ENCODE measurements at places on chromosomes 5 and 9. TPM values are rescaled to one million over a fixed set of nuclear protein-coding genes. Genes with fewer than 3 reads are reported as not detected.

DNA sequence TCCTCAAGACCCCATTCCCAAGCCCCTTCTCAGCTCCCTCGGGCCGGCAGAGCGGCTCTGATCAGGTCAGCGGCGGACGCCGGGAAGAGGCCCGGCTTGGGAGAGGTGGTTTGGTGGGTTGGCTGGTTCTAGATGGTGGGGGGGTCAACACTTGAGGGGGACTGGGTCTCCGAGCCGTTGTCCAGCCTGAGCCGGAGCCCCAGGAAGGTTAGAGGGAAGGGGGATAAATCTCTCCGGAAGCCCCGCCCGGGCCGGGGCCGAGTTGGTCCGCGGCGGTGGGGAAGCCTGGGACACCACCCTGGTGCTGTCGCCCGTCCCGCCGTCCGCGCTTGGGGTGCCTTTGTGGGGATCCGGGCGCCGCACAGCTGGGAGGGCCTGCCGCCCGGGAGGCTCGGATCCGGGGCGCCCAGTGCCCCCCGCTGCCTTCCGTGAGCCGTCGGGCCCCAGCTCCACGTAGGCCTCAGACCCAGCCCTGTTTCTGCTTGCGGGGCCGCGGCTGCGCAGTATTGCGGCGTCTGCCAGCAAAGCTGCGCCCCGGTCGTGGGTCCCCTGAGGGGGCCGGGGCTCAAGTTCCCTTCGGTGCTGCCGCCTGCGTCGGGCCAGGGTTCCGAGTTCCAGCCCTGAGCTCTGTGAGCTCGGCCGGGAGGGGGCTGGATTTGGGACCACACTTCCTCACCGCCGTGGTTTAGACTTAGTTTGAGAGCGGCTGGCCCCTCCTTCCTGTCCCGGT is 542 bp upstream of the TRIM52 start:
- peak; percentile 65 for DNase-seq
- no peaks in the 10 kb centered on the region for H3K27me3 ChIP-seq
- H3K36me3 ChIP-seq, result peaks cover 18% of the 10 kb centered on the region
- H3K4me1 ChIP-seq, result peaks cover 28% of the 10 kb centered on the region
- peak overlapping the region; percentile 92 for H3K4me3 ChIP-seq

GRCh38 chr5:113574417-113574816 is 60.9 kb downstream of the YTHDC2 start:
- H3K4me3 ChIP-seq, result no peak overlapping the region
- DNase-seq, result no peak
- peaks cover 55% of the 10 kb centered on the region for H3K36me3 ChIP-seq
- no peak overlapping the region for H3K27ac ChIP-seq

GRCh38 chr5:110909950-110910349 is 161.6 kb upstream of the TSLP start:
- DNase-seq, result no peak
- peaks cover 6% of the 10 kb centered on the region for H3K27me3 ChIP-seq
- H3K27ac ChIP-seq, result no peak overlapping the region
- no peak overlapping the region for H3K4me3 ChIP-seq

- peak overlapping the region; percentile 62 for H3K4me3 ChIP-seq
- H3K36me3 ChIP-seq, result no peaks in the 10 kb centered on the region
- no peak overlapping the region for H3K27ac ChIP-seq
- peak; percentile 16 for DNase-seq
Observed at GRCh38 chr9:84140535-84141101, 160.0 kb downstream of the RMI1 start.

GRCh38 chr5:167576897-167577296 is 714.5 kb upstream of the WWC1 start:
- H3K27ac ChIP-seq, result no peak overlapping the region
- no peak for DNase-seq
- no peaks in the 10 kb centered on the region for H3K36me3 ChIP-seq
- H3K4me3 ChIP-seq, result no peak overlapping the region
- H3K27me3 ChIP-seq, result peaks cover 34% of the 10 kb centered on the region
- peaks cover 11% of the 10 kb centered on the region for H3K4me1 ChIP-seq

- no peaks in the 10 kb centered on the region for H3K4me1 ChIP-seq
- no peak for DNase-seq
- no peak overlapping the region for H3K4me3 ChIP-seq
- H3K27me3 ChIP-seq, result no peaks in the 10 kb centered on the region
Observed at GRCh38 chr5:52202256-52202655, 585.5 kb upstream of the ITGA1 start.

DNA sequence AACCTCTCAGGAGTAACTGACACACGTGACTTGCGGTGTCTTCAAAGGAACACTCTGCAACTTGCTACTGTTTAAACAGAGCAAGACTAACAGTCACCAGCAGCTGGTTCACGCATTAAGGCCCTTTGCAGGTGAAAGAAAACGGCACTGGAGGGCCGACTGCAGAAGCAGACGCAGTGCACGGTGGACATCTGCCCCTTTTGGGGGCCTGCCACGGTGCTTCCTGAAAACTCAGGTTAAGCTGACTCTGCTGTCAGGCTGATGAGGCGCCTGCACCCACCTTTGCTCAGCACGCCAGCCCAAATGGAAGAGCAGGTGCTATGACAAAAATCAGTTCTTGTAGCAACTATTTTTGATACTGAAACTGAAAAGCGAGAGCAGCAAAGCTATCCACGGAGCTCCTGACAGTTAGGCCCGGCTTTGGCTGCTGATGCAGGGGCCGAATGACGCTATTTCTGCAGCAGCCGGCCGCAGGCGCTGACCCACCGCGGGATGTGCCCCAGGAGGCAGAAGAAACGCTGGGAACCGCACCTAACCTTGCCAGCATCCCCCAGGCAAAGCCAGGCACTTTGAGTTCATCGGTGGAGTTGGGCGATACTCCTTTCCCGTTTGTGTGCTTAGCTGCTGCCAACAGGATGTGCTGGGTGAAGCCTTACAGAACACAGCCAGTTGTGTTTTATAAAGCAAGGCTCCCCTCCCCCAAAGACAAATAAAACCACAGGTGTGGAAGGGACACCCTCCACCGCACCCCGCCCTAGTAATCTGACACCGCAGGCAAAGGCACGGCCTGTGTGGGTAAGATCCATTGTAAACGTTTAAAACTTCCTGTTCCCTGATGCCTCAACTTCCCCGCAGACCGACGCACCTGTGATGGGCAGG is 21.1 kb upstream of the TERT start:
- peak overlapping the region; percentile 58 for H3K4me3 ChIP-seq
- H3K4me1 ChIP-seq, result peaks cover 60% of the 10 kb centered on the region
- peak; percentile 81 for DNase-seq
- H3K27ac ChIP-seq, result peak overlapping the region; percentile 92
- H3K27me3 ChIP-seq, result no peaks in the 10 kb centered on the region
- H3K36me3 ChIP-seq, result peaks cover 12% of the 10 kb centered on the region

- no peak for DNase-seq
- H3K27me3 ChIP-seq, result no peaks in the 10 kb centered on the region
- H3K4me1 ChIP-seq, result no peaks in the 10 kb centered on the region
- no peaks in the 10 kb centered on the region for H3K36me3 ChIP-seq
- no peak overlapping the region for H3K4me3 ChIP-seq
Observed at GRCh38 chr5:163880302-163880701, 374.9 kb downstream of the MAT2B start.

- no peak overlapping the region for H3K4me3 ChIP-seq
- H3K4me1 ChIP-seq, result peaks cover 5% of the 10 kb centered on the region
- no peaks in the 10 kb centered on the region for H3K27me3 ChIP-seq
- H3K36me3 ChIP-seq, result no peaks in the 10 kb centered on the region
- peak; percentile 78 for DNase-seq
- no peak overlapping the region for H3K27ac ChIP-seq
Observed at GRCh38 chr5:151523335-151523734, 67.8 kb downstream of the FAT2 start.

- H3K27ac ChIP-seq, result peak overlapping the region; percentile 98
- DNase-seq, result peak; percentile 40
- peak overlapping the region; percentile 85 for H3K4me3 ChIP-seq
- H3K4me1 ChIP-seq, result peaks cover 43% of the 10 kb centered on the region
- peaks cover 23% of the 10 kb centered on the region for H3K36me3 ChIP-seq
- no peaks in the 10 kb centered on the region for H3K27me3 ChIP-seq
Observed at GRCh38 chr5:163509291-163509951, 4.0 kb downstream of the MAT2B start.

- no peaks in the 10 kb centered on the region for H3K27me3 ChIP-seq
- H3K4me3 ChIP-seq, result no peak overlapping the region
- peak overlapping the region; percentile 36 for H3K27ac ChIP-seq
- DNase-seq, result no peak
Observed at GRCh38 chr5:154786414-154786813, 31.2 kb downstream of the LARP1 start.

GRCh38 chr9:125509476-125509875 is 197.5 kb downstream of the MAPKAP1 start:
- H3K27me3 ChIP-seq, result no peaks in the 10 kb centered on the region
- H3K4me3 ChIP-seq, result no peak overlapping the region
- no peak overlapping the region for H3K27ac ChIP-seq
- H3K4me1 ChIP-seq, result peaks cover 14% of the 10 kb centered on the region
- no peak for DNase-seq
- peaks cover 8% of the 10 kb centered on the region for H3K36me3 ChIP-seq

- peak overlapping the region; percentile 96 for H3K27ac ChIP-seq
- H3K4me1 ChIP-seq, result peaks cover 91% of the 10 kb centered on the region
- no peaks in the 10 kb centered on the region for H3K27me3 ChIP-seq
- H3K36me3 ChIP-seq, result peaks cover 12% of the 10 kb centered on the region
Observed at GRCh38 chr5:119332208-119332607, 23.6 kb upstream of the TNFAIP8 start.

GRCh38 chr9:117821954-117822353 is 117.8 kb downstream of the TLR4 start:
- DNase-seq, result no peak
- peaks cover 30% of the 10 kb centered on the region for H3K4me1 ChIP-seq
- H3K4me3 ChIP-seq, result no peak overlapping the region
- H3K36me3 ChIP-seq, result no peaks in the 10 kb centered on the region

GRCh38 chr9:1916655-1917054 is 98.5 kb upstream of the SMARCA2 start:
- no peak overlapping the region for H3K4me3 ChIP-seq
- no peaks in the 10 kb centered on the region for H3K4me1 ChIP-seq

DNA sequence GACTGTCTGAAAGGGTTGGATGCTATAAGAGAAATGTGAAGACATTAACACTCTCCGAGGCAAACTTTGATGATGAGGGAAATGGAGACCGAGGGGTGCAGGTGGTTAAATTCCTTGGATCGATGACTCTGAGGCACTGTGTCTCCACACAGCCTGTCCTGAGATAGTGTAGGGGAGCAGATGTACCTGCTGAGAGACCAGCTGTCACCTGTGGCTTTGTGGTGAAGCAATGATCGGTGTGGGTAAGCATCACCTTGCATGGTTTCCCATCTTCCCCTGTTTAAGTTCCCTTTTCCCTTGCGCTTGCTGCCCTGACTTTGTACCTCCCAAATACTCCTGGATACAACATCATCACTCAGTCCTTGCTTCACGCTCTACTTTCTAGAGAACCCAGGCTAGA is 9.8 kb upstream of the MIER3 start:
- H3K4me1 ChIP-seq, result no peaks in the 10 kb centered on the region
- no peak overlapping the region for H3K4me3 ChIP-seq

GRCh38 chr5:65623482-65623881 is 651 bp downstream of the TRIM23 start:
- H3K27me3 ChIP-seq, result no peaks in the 10 kb centered on the region
- DNase-seq, result peak; percentile 11
- peak overlapping the region; percentile 94 for H3K27ac ChIP-seq
- peak overlapping the region; percentile 99 for H3K4me3 ChIP-seq
- peaks cover 52% of the 10 kb centered on the region for H3K4me1 ChIP-seq

GRCh38 chr5:31470608-31471007 is 61.3 kb downstream of the DROSHA start:
- H3K4me3 ChIP-seq, result no peak overlapping the region
- H3K36me3 ChIP-seq, result peaks cover 54% of the 10 kb centered on the region
- H3K4me1 ChIP-seq, result no peaks in the 10 kb centered on the region
- no peak for DNase-seq

DNA sequence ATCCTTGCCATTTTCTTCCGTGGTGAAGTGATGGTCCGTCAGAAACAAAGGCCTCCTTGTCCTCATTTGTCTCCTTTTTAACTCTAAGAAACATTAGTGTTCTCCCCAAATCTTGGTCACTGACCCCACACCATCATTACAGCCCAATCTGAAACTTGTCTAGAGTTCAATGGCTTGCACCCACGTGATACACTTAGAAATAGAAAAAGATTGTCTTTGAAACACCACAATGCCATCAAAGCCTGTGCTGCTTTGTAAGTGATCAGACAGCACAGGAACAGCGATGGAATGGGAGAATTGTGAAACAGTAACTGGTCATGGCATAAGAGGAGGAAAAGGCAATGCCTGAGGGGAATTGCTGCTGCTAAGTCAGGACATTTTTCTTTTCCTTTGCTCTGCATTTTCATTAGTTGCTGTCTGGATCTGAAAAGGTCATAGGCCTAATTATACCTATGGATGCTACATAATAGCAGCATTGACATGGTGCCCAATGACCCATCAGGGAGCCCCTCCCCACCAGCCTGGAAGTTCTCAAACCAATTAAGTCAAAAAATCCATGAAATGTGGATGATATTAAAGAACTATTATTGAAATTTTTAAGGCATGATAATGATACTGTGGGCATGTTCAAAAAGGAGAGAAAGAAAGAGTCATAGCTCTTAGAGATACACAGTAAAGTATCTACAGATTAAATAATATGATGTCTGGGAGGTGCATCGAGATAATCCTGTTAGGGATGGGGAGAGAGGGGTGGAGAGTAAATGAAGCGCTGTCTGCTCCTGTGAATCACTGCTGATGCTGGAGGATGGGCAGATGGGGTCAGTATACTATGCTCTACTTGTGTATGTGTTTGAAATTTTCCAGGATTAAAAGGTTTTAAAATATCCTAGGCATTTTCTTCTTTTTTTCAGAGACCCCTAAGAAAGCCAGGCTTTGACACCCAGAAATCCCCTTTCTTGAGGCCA is 83.6 kb downstream of the ENC1 start:
- H3K4me3 ChIP-seq, result no peak overlapping the region
- H3K27ac ChIP-seq, result no peak overlapping the region
- DNase-seq, result no peak
- H3K4me1 ChIP-seq, result no peaks in the 10 kb centered on the region
- H3K36me3 ChIP-seq, result no peaks in the 10 kb centered on the region
- H3K27me3 ChIP-seq, result peaks cover 4% of the 10 kb centered on the region

- H3K4me1 ChIP-seq, result no peaks in the 10 kb centered on the region
- no peak overlapping the region for H3K27ac ChIP-seq
- DNase-seq, result no peak
- no peaks in the 10 kb centered on the region for H3K27me3 ChIP-seq
Observed at GRCh38 chr5:23740029-23740428, 232.6 kb downstream of the PRDM9 start.

GRCh38 chr5:85375525-85375924 is 990.8 kb upstream of the EDIL3 start:
- no peak overlapping the region for H3K27ac ChIP-seq
- no peaks in the 10 kb centered on the region for H3K27me3 ChIP-seq
- no peak overlapping the region for H3K4me3 ChIP-seq
- H3K36me3 ChIP-seq, result no peaks in the 10 kb centered on the region
- H3K4me1 ChIP-seq, result no peaks in the 10 kb centered on the region

Gene MEGF10
- total RNA-seq, result not detected

Gene CDKN2B
- not detected for total RNA-seq

Gene FEM1C
- total RNA-seq, result 10.0 TPM

Gene TERT
- 10.1 TPM for total RNA-seq

Gene JAK2
- 51.0 TPM for total RNA-seq

Gene RFX3
- 12.7 TPM for total RNA-seq

Gene SNCAIP
- not detected for total RNA-seq

Gene ZNF483
- 2.3 TPM for total RNA-seq

Gene C9orf50
- total RNA-seq, result not detected

Gene DMXL1
- total RNA-seq, result 16.4 TPM

Gene SLC45A2
- total RNA-seq, result not detected

Gene PRDM9
- total RNA-seq, result not detected

Gene TUSC1
- not detected for total RNA-seq
